Activated effector memory CD4-positive, alpha-beta T cell treated with Interleukin-2 at 50 U/mL for 16 hours (primary cell): ENCODE measurements at places on chromosomes 5 and 9.

GRCh38 chr5:132528021-132528420 lies 15.3 kb downstream of the IL5 start:
- no peak for DNase-seq

DNA sequence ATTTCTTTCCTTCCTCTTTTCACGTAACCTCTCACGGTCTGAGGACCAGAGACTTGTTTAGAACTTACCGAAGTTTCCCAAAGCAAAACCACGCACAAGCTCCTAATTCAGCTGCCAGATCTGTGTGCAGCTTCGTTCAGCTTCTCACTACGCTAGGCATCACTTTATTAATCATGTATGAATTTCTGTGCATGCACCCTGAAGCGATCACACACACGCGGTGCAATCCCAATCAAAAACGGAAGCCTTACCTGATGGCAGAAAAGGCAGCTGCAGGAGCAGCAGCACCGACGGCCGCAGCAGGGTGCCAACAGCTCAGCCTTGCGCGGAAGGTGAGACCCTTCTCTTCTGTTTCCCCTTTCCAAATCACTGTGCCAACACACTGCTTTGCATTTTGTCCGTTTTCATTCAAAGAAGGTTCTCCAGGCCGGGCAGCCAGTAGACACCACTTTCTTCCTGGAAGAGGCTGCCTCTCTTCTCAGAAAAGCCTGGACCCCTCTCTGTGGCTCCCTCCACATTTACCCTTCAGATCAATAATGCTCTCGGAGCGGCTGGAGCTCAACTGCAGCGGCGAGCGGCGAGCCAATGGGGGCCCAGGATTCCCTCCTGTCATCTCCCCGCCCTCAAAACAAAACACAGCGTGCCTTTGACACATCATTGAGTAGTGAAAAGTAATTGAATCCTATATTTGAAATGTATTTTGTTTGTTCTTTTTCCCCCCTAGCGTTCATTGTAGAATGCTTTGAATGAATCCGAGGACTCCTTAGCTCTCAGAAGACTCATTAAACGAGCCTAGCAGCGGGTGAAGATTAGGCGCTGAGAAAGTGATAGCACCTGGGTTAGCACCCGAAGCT lies at the start of gene CDH12:
TSS of gene CDH12 (minus strand) at position 538 of the 854 bp plus-strand sequence.
- no peak for DNase-seq

GRCh38 chr9:17653947-17654465 lies 75.1 kb downstream of the SH3GL2 start:
- DNase-seq, result no peak

- no peak for DNase-seq
These were observed 17.6 kb upstream of the TARS1 start for GRCh38 chr5:33423018-33423630.

DNA sequence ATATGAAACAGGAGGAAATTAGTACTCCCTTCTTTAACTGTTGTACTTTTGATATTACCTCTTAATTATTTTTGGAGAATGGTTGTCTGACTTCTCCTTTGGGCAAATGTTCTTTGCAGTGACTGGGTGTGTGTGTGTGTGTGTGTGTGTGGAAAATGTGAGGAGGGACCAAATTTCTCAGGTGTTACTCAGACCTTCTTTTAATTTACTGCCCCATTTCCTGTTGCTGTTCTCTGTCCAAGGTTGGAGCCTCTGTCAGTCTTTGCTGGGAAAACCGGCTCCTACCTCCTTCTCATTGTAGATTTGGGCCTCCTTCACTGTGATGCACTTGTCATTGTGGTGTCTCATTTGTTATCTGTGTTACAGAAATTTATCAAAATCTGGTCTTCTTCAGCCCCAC lies 68.4 kb downstream of the PBX3 start:
- no peak for DNase-seq

- DNase-seq, result no peak
These were observed 355.4 kb downstream of the MAN2A1 start for GRCh38 chr5:110045158-110045557.

DNA sequence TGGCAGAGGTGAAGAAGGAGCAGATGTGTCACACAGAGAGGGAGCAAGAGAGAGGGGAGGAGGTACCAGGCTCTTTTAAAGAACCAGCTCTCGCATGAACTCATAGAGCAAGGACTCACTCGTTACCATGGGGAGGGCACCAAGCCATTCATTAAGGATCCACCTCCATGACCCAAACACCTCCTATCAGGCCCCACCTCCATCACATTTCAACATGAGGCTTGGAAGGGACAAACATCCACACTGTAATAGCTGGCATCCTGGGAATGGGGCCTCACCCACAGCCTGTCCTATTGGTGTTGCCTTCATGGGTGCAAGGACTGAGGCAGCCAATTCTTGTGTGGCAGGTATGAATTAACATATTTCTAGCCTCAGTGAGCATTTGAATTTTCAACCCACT lies 11.6 kb upstream of the TNFAIP8 start:
- no peak for DNase-seq

GRCh38 chr5:66209350-66209749 lies 65.2 kb downstream of the SREK1 start:
- DNase-seq, result no peak

GRCh38 chr9:81225596-81225995 lies 463.8 kb downstream of the TLE1 start:
- no peak for DNase-seq
